ENCODE measurements at places on chromosomes 3 and 15.

GRCh38 chr3:46634856-46635255 lies 22.5 kb downstream of the FAM240A start:
- no peak for DNase-seq

DNA sequence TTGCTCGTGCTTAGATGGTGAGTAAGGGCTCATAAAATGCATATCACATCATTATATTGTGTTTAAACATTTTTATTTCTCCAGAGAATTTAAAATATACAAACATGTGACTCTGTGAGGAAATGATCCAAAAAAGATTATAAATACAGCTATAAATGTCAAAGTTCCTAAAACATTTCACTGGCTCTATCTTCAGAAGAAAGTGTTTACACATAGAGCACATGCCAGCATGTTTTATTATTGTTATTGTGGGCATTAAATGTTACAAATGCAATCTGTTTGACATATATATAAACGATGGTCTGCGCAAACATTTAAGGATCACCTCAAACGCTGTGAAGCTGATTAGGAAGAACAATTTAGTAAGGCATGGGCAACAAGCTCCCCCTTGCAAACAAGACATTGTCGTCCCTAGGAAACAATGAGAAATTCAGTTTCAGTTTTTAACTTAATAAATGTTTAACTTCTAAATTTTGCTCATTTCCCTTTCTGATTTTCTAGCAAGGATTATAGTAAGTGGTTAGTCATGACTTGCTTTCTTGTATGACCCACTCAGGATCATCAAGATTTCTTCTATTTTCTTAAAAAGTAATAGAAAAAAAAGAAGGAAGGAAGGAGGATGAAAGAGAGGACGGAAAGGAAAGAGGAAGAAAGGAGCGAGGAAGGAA lies 207.5 kb downstream of the SATB1 start:
- DNase-seq: no peak

GRCh38 chr3:96863129-96863740 lies 48.8 kb downstream of the EPHA6 start:
- DNase-seq: peak; percentile 41

GRCh38 chr3:194989241-194989640 lies 281.7 kb downstream of the XXYLT1 start:
- no peak for DNase-seq

All from WTC11 (cell line).